ENCODE measurements at places on chromosomes 4 and X.

DNA sequence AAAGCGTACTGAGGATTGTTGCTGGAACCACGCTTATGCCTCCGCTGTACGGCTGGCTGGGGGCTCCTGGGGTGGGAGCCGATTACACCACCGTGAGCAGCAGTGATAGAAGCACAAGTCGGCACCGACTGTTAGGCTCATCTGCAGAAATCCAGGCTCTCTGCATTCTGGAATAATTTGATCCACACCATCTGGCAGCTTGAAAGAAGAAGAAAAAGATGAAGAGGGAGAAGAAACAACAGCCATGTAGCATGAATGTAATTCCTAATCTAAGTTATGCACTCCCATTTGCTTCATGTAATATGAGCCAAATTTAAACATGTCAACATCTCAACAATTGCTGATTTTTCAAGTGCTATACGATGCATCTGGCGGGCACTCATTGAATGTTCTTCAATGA, 84.6 kb upstream of the DHX15 start:
- no peak for DNase-seq

GRCh38 chrX:24149351-24150050, at the start of gene ZFX:
Gene ZFX (plus strand): TSS chrX:24149729. CDS start chrX:24172743, 23,014 bp downstream.
- no peak for DNase-seq

DNA sequence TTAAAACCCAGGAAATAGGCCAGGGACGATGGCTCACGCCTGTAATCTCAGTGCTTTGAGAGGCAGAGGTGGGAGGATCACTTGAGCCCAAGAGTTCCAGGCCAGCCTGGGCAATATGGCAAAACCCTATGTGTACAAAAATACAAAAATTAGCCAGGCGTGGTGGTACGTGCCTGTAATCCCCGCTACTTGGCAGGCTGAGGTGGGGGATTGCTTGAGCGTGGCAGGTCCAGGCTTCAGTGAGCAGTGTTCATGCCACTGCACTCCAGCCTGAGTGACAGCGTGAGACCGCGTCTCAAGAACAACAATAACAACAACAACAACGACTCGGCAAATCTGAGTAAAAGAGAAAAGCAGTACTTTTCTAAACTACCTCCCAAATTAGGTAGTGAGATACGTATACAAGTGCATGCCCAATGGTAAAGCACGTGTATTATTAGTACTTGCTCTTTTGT, 13.0 kb upstream of the NDUFC1 start:
- no peak for DNase-seq

- peak; percentile 92 for DNase-seq
Measured at GRCh38 chr4:86927843-86928395, 6.9 kb upstream of the AFF1 start.

All from AG04449 (cell line).